ENCODE measurements at places on chromosomes 7 and 10. TPM values are rescaled to one million over a fixed set of nuclear protein-coding genes. Genes with fewer than 3 reads are reported as not detected.

Gene PON1
- not detected for total RNA-seq

GRCh38 chr7:66281678-66282590 is 76.8 kb downstream of the TPST1 start:
- DNase-seq = peak; percentile 55

GRCh38 chr10:107434854-107435253 is 270.3 kb upstream of the SORCS1 start:
- DNase-seq = no peak

DNA sequence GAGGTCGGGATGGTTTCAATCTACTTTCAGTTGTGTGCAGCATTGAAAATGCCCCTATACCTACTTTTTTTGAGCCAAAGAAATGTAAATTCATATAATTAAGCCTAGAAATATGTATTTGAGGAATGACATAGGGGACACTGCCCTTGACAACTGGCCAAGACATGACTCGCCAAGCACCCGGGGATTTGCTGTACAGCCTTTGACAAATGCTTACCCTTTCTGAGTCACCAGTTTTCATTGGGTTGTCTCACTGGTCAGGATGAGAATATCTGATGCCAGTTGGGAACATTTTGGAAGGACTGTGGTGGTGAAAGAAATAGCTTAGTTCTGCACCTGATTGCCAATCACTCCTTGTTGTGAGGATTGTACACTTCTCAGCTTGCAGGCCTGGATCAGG is 166.8 kb upstream of the HABP2 start:
- DNase-seq = no peak

Gene EZH2
- 26.5 TPM for total RNA-seq
